ENCODE measurements at places on chromosomes 6 and 20. TPM values are rescaled to one million over a fixed set of nuclear protein-coding genes. Genes with fewer than 3 reads are reported as not detected.

DNA sequence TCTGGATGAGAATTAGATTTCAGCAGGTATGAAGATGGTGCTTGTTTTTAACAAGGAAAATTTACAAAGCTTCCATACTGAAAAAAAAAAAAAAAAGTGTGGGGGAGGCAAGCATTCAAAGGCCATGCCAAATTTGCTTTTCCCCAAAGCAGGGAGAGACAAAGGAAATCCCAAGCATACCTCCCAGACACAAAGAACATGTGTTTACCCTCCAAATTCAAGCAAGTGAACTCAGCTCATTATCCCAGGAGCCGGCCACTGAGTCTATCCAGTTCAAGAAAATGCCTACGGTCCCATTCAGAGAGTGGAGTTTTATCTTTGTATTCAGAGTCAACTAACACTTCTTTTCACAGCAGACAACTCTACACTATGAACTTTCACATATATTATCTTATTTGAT is 102.7 kb upstream of the ID4 start:
- no peak for DNase-seq

DNA sequence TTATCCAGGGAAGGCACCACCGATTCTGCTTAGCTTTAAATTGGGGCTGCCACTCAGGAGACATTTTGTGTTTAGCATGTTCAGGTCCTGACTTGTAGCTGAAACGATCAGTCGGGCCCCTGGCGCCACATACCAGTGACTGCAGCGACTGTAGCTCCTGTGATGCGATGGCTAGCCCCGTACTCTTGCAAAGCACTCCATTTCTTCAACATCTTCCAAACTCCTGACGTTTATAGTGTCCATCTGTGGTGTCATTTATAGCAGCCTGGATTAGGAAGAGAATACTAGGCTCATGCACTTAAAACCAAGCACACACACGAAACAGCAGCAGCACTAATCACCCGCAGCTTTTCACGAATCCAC is 13.0 kb downstream of the POU3F2 start:
- no peak for DNase-seq

GRCh38 chr20:17612287-17612991 is 42.6 kb downstream of the DSTN start:
- peak; percentile 29 for DNase-seq

FAXC gene
- not detected for total RNA-seq

DNA sequence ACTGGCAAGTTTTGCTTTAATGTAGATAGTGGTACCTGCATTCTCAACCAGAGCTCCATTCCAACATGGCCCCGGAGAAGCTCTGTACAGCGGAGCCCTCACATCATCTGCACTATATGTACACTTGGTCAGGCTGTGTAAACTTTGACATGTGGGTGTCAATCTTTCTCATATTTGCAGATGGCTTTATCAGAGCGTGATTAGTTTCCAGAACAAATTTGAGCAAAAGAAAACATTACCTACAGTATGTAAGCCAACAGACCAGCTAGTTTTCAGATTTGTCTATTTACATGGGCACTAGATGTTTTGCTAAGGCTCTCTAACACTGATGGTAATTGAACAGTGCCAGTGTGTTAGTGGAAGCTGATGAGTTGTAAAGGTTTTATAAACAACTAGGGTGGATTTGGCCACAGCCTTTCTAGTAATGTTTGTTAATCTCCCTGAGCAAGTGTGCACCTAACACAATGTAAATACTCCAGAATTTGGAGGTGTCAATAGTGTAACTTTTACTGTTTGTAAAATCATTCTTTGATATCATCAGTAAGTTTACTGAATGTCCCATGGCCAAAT is 131.8 kb downstream of the FOXA2 start:
- DNase-seq: no peak

- no peak for DNase-seq
Observed at GRCh38 chr6:155448668-155449449, 6.8 kb downstream of the NOX3 start.

DNA sequence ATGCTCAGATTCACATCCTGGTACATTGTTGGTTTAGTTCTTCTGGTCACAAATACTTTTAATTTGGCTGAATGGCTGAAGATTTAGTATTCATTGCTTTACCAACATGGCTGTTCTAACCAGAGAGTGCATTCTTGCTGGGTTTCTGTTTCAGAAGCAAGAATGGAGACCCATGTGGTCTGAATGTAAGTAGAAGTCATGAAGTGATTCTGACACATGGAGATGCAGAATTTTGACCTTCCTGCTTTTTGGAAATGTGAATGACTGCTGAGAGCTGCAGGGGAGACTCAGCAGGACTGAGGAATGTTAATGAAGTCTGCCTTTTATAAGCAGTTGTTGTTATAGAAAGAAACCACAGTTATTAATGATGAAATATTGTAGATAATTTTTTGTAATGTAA is 576.1 kb upstream of the MARCKS start:
- DNase-seq: no peak

POM121L2 gene
- not detected for total RNA-seq

DNA sequence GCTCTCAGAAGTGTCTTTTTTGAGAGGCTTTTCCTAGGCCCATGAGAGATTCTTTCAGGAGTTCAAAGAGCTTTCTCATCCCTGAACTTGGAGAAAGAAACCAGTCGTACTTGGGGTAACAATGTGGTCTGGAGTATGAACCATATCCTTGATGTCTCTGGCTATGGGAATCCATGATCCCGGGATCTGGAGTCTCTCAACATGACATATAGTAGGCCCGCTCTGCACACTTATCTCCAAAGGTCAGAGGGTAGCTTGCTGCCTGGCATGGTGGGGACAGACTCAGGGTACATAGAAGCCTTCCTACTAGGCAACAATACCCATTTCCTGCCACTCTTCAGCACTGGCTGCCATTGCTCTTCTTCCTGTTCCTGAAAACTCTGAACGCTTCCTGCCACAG is 42.2 kb upstream of the NFATC2 start:
- no peak for DNase-seq

DNA sequence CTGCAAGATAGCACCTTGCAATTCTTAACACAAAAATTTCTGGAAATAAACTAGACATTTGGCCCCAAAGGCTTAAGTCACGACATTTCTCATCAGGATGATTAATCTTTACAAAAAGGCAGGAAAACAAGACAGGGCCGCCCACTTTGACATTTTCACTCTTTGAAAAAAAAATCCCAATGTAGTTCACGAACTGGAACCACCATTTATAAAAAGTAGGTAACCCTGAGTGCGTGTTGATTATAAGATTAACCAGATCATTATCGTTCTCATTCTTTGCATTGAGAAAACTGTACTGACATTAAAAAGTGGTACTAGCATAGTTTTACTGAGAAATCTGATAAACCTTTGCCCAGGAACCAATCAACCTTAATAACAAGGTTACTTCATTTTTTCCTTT is 108.8 kb downstream of the HUS1B start:
- DNase-seq: no peak

DNA sequence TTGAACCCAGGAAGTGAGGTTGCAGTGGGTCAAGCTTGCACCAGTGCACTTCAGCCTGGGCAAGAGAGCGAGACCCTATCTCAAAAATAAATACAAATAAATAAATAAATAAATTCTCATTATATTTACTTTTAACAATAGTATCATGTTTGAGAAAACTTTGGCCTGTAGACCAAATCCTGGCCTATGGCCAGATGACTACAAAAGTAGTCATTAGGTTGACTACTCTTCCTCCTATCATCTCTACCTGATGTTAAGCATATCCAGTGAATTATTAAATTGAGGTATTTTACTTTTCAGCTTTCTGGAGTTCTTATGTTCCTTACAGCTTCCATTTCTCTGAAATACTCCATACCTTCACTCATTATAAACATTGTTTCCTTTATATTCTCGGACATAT is 280.6 kb downstream of the LAMA2 start:
- no peak for DNase-seq

DNA sequence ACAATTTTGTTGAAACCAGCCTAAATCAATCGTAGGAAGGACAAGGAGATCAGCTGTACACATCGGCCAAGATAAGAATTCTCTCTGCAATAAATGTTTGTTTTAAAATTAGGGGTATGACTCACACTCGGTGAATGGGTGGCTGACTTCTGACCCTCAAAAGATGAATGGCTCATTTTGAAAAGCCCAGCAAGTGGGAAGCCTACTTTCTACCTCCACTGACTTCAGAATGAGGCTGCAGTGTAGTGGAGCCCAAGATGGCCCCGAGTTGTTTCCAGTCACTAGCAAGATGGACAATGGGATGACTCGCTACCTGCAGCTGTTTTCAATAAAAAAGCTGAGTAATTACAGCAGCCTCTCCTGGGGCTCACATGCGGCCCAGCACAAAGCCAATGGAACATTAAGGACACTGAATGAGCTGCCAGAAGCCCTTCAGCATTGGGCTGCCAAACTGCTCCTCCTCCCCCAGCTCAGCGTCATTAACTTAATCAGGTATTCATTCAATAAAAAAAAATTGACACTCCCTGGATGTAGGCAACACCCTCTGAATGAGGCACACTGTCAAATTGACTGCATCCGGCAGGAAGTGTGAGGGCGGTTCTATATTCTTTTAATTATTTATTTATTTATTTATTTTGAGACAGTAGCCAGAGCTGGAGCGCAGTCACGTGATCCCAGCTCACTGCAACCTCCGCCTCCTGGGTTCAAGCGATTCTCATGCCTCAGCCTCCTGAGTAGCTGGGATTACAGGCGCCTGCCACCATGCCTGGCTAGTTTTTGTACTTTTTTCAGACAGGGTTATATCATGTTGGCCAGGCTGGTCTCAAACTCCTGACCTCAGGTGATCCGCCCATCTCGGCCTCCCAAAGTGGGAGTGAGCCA is 107.3 kb downstream of the GMPR start:
- DNase-seq: no peak

HLA-DOB gene
- total RNA-seq: 2.3 TPM

DNA sequence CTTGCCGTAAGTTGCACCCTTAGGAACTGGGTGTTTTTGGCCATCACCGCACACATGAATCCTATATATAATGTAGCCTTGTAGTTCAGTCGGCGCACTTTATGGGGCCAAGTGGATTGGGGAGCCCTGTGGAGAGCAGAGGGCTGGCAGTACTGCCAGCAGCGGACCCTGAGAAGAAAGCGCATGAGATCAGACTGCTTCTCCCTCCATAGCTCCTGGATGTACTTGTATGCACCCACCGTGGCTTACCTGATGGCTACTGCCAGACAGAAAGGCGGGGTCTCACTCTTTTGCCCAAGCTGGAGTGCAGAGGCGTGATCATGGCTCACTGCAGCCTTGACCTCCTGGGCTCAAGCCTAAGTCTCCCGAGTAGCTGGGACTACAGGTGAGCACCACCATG is 32.8 kb upstream of the OVOL2 start:
- no peak for DNase-seq

- no peak for DNase-seq
Observed at GRCh38 chr20:23021541-23021940, 13.6 kb upstream of the SSTR4 start.

DNA sequence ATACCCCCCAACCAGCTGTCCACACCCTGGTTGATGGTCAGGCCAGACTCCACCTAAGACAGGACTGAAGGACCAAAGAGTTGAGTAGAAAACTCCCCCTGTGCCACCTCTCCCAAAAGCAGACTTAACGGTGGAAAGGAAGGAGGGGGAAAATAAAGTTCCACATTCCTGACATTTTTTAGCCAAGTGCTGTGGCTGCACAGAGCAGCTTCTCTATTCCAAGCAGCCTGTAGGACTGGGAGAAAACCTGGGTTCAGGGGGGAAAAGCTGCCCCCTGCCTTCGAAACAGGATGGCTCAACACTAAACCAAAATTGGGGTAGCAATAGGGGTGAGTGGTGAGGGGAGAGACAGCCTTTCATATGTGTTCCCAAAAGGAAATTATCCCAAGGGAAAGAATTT is 3.6 kb downstream of the TRAM2 start:
- DNase-seq: no peak

GRCh38 chr6:115194981-115195638 is 852.3 kb upstream of the HS3ST5 start:
- no peak for DNase-seq

OPRM1 gene
- not detected for total RNA-seq

TAGAP gene
- 81.6 TPM for total RNA-seq

GINM1 gene
- 17.7 TPM for total RNA-seq

DNA sequence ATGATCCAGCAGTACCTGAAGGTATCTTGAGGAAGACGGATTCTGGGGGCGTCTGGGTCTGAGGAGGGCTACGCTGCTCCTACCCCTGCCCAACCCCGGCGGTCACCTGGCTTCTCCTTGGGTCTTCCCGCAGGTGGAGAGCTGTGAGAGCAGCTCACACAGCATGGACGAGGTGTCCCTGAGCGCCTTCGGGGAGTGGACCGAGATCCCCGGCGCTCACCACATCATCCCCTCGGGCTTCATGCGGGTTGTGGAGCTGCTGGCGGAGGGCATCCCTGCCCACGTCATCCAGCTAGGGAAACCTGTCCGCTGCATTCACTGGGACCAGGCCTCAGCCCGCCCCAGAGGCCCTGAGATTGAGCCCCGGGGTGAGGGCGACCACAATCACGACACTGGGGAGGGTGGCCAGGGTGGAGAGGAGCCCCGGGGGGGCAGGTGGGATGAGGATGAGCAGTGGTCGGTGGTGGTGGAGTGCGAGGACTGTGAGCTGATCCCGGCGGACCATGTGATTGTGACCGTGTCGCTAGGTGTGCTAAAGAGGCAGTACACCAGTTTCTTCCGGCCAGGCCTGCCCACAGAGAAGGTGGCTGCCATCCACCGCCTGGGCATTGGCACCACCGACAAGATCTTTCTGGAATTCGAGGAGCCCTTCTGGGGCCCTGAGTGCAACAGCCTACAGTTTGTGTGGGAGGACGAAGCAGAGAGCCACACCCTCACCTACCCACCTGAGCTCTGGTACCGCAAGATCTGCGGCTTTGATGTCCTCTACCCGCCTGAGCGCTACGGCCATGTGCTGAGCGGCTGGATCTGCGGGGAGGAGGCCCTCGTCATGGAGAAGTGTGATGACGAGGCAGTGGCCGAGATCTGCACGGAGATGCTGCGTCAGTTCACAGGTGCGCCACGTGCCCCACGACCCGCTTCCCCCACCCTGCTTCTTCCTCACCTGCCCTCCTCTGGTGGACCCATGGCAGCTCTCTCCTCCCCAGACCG is 166.9 kb upstream of the RNF24 start:
- DNase-seq: no peak

DEFB127 gene
- total RNA-seq: not detected

- no peak for DNase-seq
Observed at GRCh38 chr6:160831739-160832138, 129.7 kb downstream of the PLG start.

GRCh38 chr20:6766433-6766832 is 1.1 kb upstream of the BMP2 start:
- DNase-seq: no peak

ULBP2 gene
- total RNA-seq: 0.74 TPM

HLA-DQA2 gene
- not detected for total RNA-seq

OVOL2 gene
- not detected for total RNA-seq

LTB gene
- 417 TPM for total RNA-seq

PLA2G7 gene
- total RNA-seq: 8.9 TPM
